ENCODE measurements at places on chromosomes 16 and 17.

GRCh38 chr17:79520167-79521165, 90.4 kb downstream of the RBFOX3 start:
- no peak for DNase-seq

DNA sequence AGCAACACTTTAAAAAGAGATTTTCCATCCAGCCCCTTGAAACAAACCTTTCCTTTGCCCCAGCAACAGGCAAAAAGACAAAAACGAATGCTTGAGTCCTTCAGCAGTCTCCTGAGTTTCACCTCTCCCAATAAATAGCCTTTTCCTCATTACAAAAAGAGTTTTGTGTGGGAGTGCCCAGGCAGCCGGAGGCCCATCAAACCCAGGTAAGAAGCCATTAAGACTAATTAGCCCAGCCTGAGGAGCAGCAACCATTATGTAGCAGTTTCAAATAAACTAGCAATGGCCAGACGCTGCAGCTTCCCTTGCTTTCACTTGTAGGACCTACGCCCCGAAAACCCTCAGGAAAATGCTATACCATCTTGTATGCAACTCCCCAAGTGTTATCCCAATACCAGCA, 15.6 kb downstream of the GAS7 start:
- DNase-seq, result no peak

GRCh38 chr17:36629970-36630502, 28.7 kb downstream of the MRM1 start:
- DNase-seq, result no peak

DNA sequence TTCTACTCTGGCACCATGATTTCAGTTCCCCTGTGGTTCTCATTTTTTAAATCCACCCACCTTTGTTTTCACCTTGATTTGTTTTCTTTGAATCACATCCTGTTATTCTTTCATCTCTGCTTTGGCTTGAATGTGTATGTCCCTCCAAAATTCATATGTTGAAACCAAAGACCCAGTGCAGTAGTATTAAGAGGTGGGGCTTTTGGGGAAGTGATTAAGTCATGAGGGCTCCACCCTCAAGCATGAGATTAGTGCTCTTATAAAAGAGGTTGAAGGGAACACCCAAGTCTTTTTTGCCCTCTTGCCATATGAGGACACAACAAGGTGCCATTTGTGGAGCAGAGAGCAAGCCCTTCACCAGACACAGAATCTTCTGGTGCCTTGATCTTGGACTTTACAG, 382.3 kb downstream of the SLC39A11 start:
- no peak for DNase-seq

DNA sequence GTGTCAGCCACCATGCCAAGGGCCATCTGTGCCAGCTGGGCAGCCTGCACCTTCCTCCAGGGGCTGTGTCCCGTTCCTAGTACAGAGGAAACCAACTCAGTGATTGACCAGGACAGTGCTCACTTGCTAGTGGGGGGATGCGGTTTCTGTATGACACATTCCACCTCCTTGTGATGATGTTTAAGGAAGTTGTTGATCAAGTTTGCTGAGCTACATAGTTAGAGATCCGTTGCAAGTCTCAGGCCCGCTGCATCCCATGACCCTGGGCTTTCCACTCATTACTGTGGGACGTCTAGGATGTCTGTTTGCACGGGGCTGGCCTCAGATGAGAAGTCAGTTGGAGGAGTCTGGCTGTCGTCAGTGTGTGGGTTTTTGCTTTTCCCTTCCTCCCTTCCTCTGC, 33.6 kb downstream of the RNF213 start:
- DNase-seq, result no peak
